NCI-H510A (cell line): ENCODE measurements at places on chromosomes 12 and 14.
A peak's percentile ranks its signal among the peaks of the same experiment; 100 is the strongest.

- DNase-seq = peak; percentile 46
Measured at GRCh38 chr12:68119724-68120211, 39.8 kb downstream of the IFNG start.

DNA sequence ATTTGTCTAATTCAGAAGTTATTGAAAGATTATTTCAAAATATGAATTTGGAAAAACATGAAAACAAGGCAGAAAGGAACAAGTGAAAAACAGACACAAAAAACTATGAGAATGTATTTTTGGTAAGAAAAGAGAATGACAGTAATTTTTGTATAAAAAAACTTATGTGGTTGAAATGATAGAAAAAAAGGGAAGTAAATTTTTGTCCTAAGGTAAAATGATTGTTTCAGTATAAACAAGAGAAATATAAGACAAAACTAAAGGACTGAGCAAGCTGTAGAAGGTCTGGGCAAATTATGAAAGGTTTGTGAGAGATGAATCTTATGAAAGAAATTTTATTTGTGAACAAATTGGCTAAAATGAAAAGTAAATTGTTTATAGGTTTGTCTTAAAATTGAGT is 44.6 kb downstream of the CEP83 start:
- DNase-seq = no peak

DNA sequence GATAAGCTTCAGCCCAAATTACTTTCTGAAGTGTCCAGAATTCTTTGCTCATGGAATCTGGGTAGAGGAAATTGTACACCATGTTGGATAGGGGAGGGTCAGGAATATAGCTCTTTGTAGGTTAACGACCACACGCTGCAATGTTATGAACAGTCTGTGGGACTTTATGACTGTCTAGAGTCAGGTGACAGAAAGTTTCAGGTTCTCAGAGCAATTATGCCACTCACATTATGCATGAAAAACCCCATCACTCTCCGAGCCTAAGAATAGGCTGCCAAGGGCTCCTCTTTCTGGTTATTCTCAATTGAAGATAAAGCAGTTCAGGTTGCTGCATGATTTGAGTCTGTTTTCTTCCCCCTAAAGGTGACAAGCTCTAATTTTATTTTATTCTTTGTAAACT is 430.9 kb downstream of the ATP23 start:
- no peak for DNase-seq

- no peak for DNase-seq
Measured at GRCh38 chr12:123151457-123152454, 866 bp upstream of the PITPNM2 start.

- no peak for DNase-seq
Measured at GRCh38 chr12:128394137-128394536, 127.2 kb downstream of the TMEM132C start.

DNA sequence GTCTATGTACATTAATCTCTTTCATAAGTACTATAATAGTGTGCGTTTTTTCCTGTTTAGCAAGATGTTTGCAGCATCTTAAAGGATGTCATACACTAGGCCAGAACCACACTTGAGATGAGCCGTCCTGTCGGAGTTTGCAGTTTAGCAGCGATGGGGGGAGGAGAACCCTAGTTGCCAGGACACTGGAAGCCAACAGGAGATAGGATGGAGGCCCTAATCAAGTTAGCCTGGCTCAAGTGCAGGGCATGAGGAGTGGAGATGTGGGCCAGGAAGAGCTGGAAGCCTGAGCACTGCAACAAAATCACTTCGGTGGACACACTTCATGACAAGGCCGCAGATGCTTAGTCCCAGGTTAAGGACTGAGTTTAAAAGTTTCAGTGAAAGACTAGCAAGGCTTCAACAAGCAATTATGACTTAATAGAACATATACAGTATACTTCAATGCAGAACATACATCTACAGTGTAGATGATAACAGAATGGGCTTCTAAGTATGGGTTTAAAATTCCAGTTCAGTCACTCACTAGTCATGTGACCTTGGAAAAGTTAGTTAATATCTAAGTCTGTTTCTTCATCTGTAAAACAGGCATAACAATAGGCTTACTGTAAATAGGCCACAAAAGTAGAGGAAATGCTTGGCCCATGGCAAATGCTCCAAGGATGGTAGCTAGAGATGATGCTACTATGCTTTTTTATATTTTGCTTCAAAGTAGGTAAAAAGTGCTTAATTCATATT is 77.1 kb downstream of the PTPN21 start:
- no peak for DNase-seq

GRCh38 chr12:65923228-65923627 is 98.9 kb downstream of the HMGA2 start:
- DNase-seq = no peak

GRCh38 chr12:103758310-103759089 is 82.5 kb downstream of the NT5DC3 start:
- no peak for DNase-seq

DNA sequence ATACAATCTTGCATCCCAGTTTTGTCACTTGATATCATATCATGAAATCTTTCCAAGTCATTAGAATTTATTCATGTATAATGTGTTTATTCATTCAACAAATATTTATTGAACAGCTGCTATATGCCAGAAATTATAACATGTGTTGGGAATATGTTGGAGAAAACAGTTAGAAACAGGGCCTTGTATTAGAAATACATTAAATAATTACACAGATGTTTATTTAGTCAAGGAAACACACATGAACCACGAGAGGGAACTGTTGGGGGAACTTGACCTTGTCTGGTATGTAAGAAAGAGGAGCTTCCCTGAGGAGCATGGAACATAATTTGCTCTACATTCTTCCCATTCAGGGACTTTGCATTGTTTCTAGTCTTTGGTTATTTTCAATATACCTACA is 191.7 kb upstream of the FRMD6 start:
- no peak for DNase-seq

- no peak for DNase-seq
Measured at GRCh38 chr12:57989838-57990237, 48.5 kb downstream of the ATP23 start.

DNA sequence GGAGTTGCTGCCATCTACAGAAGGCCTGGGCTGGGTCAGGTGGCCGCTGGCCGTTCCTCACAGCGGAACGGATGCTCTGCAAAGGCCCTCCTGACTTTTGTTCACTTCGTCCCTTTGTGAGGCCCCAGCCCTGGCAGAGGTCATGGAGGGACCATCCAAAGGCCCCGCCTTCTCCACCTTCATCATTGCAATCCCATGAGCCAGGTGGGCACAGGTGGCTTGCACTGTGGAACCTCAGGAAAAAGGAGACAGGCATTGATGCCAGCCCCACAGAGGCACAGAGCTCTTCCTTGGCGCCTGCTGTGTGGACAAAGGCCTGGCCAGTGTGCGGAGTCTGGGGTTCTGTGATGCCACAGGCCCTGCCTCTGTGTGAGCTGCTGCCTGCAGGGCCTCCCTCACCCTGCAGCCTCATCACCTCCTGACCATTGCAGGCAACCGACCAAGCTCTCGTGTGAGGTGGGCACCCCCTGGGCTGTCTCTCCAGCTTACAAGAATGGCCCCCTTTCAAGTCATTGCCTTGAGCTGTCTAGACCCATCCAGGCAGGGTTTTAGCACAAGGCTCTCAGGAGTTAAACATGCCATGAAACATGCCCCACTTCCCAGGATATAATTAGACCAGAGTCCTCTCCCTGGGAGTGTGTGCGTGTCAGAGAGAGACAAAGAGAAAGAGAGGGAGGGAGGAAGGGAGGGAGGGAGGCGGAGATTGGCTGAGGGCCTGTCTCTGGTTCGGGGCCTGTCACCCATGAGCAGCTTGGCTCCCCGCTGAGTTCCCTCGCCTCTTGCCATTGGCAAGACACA is 19.3 kb downstream of the NFKBIA start:
- DNase-seq = peak; percentile 92

DNA sequence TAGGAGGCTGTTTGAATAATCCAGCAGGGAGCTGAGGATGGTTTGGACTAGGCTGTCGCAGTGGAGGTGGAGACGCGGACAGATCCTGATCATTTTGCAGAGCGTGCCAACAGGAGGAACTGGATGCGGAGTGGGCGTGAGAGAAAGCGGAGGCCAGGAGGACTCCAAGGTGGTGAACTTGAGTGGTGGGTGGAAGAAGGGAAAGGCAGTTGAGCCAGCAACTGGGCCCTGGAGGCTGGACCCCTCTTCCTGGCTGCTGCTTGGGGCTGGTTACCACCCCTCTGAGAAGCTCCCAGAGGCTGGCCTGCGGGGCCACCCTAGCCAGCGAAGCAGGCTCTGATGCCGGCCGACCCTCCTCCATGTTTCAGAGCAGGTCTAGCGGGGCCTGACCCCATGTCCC is 56.8 kb upstream of the KCNA1 start:
- no peak for DNase-seq

DNA sequence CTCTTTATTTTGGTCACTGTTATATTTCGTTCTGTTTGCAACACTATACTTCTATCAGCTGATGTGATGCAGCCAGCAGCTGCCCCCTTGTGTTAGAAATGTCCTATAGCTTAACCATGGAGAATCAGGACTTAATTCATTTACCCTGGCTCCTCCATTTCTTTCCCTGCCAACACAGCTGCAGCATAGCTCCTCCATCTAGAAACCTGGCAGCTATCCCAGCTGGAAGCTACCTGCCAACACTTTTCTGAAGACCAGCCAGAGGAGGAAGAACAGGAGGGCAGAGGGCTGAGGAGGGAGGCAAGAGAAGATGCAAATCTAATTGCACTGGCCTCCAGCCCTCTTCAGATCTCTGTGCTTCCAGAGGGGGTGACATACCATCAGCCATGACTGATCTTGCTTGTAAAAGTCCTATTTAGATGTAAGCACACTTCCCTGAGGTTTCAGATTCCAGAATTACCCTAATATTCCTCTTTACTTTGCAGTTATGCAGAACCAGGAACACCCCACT is 156.8 kb upstream of the TMEM260 start:
- DNase-seq = peak; percentile 27

DNA sequence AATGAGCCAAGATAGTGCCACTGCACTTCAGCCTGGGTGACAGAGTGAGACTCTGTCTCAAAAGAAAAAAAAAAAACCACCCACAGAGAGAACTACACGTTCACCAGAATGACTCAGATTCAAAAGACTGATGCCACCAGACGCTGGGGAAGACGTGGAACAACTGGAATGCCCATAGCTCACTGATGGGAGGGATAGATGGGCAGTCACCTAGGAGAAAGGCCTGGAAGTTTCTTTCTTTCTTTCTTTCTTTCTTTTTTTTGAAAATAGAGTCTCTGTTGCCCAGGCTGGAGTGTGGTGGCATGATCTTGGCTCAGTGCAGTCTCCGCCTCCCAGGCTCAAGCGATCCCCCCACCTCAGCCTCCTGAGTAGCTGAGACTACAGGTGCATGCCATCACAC is 10.0 kb upstream of the KLC1 start:
- no peak for DNase-seq

DNA sequence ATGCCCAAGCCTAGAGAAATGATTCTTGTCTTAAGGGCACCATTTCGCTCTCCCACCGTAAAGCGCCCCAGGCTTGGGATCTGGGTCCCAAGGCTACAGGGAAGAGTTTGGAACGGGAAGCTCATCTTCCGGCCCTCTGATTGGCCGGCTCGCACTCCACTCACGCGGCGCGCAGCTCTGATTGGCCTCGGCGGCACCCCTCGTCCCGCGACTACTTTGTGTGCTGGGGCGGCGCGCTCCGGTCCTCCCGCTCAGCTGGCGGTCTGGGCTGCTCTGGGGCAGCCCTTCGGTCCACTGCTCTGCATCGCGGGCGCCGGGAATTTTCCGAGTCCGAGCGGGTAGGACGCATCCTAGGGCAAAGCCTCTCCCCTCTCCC is 886 bp upstream of the FUT8 start:
- DNase-seq = peak; percentile 78

GRCh38 chr12:67220065-67220464 is 49.1 kb upstream of the CAND1 start:
- no peak for DNase-seq

GRCh38 chr12:47812797-47813510 is 6.7 kb downstream of the HDAC7 start:
- no peak for DNase-seq

DNA sequence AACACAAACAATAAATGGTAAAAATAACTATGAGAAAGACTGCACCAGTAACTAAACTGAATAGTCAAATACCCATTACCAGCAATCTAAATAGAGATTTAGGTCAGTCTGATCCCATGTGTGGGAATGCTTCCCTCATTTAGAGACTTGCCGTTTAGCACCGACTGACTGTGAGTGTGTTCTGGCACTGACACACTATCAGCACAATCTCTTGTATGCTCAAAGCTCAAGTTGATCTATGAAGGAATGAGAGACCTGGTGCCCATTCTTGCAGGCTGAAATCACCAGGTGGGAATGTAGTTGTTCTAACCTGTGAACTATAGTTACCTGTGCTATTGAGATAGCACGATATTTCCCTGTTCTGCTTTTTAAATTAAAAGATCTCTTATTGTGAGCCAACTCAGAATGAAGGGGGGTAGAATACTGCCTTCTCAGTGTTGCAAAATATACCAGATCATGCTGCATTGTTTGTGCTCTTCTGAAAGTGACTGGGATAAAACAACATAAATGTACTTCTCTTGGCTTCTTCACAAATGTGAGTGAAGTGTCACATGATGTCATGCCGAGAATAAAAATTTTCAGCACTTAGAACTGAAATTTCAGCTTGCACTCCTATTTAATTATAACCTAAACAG is 99.6 kb downstream of the LIN7A start:
- no peak for DNase-seq

DNA sequence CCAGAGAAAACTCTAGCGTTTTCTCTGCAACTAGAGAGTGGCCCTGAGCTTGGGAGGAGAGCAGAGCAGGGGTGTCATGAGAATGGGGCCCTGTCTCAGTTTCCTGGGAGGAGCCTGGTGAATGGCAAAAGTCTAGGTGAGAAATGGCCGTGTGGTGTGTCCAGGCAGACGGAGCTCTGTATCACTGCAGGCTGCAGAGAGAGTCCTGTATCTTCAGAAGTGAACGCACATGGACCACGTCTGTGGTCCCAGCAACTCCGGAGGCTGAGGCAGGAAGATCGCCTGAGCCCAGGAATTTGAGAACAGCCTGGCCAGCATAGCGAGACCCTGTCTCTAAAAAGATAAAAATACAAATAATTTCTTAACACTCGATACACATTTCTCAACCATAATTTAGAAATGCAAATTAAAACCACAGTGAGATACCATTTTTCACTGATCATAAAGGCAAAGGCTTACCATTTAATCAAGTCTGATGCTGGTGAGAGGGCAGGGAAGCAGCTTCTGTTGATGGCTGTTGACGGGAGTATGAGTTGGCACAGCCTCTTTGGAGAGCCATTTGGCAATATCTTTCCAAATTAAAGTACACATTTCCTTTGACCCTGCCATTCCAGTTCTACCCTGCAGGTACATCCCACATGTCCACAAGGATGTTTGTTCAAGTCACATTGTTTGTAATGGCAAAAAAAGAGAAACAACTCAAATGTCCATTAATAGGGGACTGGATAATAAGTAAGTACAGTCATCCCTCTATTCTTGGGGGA is 51.0 kb downstream of the NFKBIA start:
- no peak for DNase-seq

DNA sequence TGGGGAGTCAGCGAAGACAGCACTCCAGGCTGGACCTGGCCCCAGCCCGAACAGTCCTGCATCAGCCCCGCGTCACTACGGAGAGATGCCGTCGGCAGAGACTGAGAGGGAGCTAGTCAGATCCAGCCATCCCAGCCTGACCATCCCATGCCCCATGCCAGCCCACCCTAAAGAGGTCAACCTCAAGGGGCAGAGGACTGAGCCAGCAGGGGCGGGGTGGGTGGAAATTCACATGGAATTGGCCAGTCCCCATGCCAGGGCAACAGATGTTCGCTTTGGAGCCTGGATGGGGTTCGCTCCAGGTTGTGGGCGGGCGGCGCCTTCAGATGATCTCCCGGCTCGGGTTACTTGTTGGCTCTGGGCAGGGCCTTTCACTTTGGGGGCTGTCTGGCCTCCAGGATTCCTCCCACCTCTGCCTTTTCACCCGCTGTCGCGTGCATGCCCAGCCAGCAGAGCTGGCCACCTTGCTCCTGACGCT is 154.3 kb downstream of the TSPAN9 start:
- no peak for DNase-seq
